Breast epithelium (tissue), 4 donors: ENCODE measurements at places on chromosomes 7 and 10. TPM values are rescaled to one million over a fixed set of nuclear protein-coding genes. Genes with fewer than 3 reads are reported as not detected.

GRCh38 chr7:111292026-111292470 lies 201.1 kb downstream of the LRRN3 start:
- no peak for DNase-seq

DNA sequence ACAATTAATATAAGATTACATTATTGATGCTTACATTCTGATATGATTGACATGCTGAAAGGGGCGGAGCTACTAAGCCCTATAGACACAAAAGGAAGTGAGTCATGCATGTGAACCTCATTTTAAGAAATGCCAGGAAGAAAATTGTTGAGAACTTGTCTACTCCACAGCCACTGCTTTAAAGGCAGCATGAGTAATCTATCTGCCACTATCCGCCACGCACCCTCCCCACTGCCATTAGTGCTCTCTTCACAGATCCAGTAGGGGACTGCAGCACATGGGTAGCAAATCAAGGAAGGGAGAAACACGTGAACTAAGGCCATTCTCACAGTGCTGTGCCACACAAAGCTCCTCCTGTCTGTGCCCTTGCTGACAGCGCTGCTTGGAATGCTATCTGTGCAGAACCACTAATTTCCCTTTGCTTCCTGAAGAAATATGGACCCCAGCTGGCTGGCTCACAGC lies 524.8 kb downstream of the GRM8 start:
- no peak for DNase-seq

- DNase-seq: no peak
Observed at GRCh38 chr10:123301077-123301857, 147.1 kb downstream of the BUB3 start.

DNA sequence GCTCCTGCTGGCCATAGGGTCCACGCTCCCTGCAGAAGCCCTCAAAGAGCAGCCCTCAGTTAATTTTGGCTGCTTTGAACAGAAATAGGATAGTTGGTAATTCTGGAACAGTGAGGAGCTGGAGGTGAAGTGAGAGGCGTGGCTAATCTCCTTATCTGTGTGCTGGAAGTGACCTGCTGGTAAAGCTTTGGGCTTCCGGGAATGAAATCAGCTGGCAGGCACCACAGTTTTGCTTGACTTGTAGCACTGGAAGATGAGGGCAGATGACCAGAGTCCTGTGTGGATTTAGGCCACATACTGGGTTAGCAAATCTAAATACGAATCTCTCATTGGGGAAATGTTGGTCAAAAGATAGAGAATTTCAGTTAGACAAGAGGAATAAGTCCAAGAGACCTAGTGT lies 10.2 kb downstream of the ATP6V0E2 start:
- no peak for DNase-seq

DNA sequence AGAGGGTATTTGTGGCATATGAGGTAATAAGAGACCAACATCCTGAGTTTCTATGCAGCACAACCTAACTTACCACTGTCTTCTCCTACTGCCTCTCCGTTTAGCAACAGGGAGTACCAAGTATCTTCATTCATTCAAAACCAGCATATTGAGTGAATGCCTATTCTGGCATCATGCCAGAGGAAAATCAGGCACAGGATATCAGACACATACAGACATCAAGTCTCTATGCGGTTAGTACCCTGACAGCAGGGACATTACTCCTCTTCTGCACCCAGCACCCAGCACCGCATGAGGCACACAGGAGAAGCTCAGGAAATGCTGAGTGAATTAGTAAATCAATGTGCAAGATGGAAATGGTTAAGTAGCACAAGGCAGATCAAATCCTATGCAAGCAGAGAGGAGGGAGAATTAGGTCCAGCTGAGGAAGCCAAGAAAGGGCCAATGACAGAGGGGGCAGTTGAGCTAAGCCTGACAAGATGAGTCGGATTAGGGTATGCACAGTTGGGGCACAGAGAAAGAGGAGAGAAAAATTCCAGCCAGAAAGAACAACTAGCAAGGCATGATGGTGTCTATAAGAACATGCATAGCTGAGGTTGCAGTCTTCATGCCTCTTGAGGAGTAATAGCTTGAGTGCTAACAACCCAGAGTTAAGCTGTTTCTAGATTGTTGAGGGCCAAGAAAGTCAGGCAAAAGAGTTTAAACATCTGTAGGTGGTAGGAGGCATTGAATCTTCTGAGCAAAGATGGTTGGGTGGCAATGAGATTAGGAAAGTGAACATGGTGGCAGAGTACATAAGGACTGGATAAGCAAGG lies 146.0 kb downstream of the PLXNA4 start:
- no peak for DNase-seq

DNA sequence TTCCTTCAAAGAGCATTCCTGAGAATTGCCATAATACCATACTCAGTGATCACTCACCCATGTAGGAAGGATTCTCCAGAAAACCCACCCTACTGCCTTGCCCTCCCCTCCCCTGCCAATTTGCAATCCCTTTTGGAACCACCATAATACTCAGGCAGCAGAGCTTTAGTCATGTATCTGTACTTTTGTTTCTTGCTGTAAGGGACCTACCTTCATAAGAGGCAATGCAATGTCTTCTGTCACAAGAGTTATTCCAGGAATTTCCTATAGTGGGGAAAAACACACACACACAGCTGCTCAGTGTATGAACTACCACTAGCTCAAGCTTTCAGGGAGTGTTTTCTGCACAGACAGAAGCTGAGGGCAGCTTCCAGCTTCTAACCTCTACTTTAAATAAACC lies 67.0 kb downstream of the GSAP start:
- DNase-seq: no peak

GRCh38 chr7:468681-469562 lies 50.7 kb downstream of the PDGFA start:
- peak; percentile 13 for DNase-seq

DNA sequence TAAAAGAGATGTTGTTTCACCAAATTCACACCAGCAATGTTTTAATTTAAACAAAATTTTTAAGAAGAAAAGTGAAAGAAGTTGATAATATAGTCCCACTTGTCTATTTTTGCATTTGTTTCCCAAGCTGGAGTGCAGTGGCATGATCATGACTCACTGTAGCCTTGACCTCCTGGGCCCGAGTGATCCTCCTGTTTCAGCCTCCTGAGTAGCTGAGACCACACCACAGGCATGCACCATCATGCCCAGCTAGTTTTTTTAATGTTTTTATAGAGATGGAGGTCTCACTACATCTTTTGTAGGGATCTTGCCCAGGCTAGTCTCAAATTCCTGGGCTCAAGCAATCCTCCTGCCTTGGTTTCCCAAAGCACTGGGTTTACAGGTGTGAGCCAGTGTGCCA lies 14.1 kb upstream of the NDUFA5 start:
- no peak for DNase-seq

- no peak for DNase-seq
Observed at GRCh38 chr7:53993224-53993623, 549.0 kb upstream of the VSTM2A start.

GRCh38 chr7:21427871-21428658 lies at the start of gene SP4:
SP4 (plus strand) TSS chr7:21428083; CDS start chr7:21428252, 169 bp downstream.
- peak; percentile 94 for DNase-seq

PLCE1 gene
- 14.1 TPM for total RNA-seq

TBATA gene
- total RNA-seq: not detected

ELFN1 gene
- total RNA-seq: 0.96 TPM
